ENCODE measurements at places on chromosomes 4 and X.

- no peak for DNase-seq
Observed at GRCh38 chr4:96524311-96524875, 684.5 kb downstream of the PDHA2 start.

DNA sequence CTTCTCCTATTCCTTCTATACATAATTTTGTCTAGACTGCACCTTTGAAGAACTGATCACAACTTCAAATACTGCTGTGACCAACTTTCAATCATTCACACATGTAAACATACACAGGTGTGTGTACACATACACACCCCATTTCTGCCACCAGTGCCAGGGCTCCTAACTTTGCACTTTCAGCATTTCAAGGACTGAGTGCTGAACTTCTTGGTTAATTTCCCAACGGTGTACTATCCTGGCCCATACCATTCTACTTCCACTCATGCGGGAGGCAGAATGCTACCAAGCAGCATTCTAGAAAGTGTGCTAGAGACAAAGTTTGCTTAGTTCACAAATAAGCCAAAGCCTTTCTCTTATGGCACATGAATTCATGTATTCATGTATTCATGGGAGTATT, 51.2 kb downstream of the RPGR start:
- DNase-seq = no peak

GRCh38 chr4:174835536-174835935, 6.5 kb upstream of the GLRA3 start:
- no peak for DNase-seq

DNA sequence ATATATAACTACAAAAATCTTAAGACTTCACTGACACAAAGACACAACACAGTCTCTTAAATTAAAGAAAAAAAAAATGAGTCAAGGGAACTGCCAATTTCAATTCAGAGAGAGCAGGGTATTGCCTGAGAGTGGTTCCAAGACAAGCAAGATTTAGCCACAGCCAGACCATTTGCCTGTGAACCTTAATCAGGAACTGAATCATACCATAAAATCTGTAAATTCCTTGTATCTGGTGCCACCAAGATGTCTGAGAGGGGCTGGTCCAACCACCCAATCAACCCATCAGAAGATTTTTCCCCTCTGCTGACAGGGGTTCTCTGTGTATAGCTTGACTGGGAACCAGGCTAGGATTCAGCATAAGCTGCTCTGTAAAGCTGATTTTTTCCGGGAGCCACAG, 159.2 kb downstream of the CPEB2 start:
- no peak for DNase-seq

DNA sequence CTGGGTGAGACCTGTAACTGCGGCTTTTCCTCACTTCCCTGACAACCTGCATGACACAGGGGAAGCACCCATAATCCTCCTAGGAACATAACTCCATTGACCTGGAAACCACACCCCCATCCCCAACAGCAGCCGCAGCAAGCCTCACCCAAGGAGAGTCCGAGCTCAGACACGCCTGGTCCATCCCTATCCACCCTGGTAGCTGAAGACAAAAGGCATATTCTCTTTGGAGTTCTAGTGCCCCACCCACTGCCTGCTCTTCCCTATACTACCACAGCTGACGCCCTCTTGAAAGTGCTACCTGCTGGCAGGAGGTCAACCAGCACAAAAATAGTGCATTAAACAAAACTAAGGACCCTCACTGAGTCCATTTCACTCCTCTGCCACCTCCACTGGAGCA, 1080.9 kb upstream of the IGFBP7 start:
- no peak for DNase-seq
